ENCODE measurements at places on chromosomes 2 and 18.

DNA sequence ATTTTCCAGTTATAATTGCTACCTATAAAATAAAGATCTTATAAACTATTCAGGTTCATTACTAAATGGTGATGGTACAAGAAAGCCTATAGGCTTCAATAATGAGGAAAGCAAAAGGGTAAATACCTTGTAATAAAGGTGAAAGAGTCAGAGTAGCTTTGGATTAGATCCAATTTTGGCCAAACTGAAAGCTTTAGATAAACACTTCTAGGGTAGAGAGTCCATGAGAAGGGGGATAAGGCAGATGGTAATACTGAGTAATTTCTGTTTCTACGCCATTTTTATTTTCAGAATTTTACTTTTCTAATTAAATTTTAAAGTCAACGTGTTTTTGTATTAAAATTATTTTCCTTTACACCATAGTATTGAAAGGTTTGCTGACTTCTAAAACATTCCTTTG, 9.4 kb downstream of the CASP8 start:
- no peak for DNase-seq

DNA sequence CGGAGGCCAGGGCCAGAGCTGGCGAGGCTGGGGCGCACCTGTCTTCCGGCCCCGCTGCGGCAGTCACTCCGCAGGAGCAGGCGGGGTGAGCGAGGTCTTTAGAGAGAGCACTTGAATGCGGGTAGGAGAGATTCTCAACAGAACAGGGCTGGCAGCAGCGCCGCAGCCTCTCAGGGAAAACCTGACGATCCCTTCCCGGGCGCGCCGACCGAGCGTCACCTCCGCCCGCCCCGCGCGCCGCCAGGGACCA, 526 bp downstream of the PRKRA start:
- peak; percentile 76 for DNase-seq

DNA sequence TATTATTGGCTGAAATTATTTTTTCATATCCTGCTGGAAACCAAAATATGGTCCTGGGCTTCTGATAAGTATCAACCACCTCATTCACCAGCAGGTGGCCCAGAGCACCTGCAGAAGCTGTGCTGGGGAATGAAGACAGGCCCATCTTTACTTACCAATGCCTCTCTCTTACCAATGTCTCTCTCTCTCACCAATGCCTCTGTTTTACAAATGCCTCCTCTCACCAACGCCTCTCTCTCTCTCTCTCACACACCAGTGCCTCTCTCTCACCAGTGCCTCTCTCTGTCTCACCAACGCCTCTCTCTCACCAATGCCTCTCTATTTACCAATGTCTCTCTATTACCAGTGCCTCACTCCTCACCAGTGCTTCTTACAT, 2.3 kb upstream of the MAL start:
- no peak for DNase-seq

GRCh38 chr2:141021611-141022010, 1109.2 kb downstream of the LRP1B start:
- no peak for DNase-seq

DNA sequence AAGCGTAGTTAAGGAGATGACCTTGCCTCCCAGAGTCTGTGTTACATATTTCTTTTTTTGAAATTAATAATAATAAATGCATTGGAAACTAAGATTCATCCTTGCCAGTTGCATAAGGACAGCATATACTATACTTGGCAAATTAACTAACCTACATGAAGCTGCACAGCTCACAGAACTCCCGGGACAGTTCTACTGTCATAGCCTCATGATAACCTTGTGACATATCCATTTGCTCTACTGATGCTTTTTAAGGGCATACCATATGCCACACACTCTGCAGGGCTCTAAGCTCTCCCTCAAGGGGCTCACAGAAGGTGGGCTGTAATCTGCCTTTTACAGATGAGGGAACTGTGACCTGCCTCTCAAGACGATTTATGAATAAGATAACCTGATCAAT, 3.8 kb downstream of the ITGB1BP1 start:
- no peak for DNase-seq

GRCh38 chr2:117997872-117998454, 15.9 kb downstream of the CCDC93 start:
- no peak for DNase-seq

DNA sequence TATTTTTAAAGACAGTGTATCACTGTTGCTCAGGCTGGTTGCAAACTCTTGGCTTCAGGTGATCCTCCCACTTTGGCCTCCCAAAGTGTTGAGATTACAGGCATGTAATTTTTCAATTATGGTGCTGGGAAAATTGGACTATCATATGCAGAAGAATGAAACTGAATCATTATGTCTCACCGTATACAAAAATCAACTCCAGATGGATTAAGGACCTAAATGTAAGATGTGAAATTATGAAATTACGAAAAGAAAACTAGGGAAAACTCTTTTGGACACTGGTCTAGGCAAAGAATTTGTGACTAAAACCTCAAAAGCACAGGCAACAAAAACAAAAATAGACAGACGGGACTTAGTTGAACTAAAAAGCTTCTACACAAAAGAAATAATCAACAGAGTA, 31.2 kb downstream of the MAP3K2 start:
- DNase-seq = no peak

GRCh38 chr2:16948053-16948452, 282.4 kb upstream of the CYRIA start:
- no peak for DNase-seq

DNA sequence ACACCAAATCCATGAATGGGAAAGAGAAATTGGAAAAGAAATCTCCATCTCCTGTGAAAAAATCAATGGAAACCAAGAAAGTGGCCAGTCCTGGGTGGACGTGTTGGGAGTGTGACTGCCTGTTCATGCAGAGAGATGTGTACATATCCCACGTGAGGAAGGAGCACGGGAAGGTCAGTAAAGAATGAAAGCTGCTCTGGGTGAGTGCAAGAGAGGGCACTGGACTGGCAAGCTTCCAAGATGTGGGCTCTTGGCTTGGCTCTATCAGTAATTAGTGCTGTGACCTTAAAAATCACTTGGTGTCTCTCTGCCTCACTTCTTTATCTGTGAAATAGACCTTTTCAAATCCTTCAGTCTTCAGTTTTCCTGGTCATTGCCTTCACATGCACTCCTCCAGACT, 89.0 kb downstream of the ZNF532 start:
- no peak for DNase-seq

DNA sequence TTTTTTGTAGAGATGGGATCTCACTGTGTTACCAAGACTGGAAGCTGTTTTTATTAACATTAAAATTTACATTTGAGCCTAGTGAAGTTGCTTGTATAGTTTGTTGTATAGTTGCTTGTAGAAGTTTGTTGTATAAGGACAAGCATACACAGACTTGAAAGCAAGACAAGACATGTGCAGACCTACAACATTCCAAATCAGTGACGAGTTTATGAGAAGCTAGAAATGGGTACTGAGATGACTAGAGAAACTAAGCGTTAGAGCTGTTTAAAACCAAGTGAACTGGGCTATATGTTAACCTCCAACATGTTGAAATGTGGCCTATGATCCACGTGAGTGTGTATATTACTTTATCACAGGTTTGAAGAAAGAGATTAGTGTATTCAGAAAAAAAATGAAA, 39.1 kb downstream of the ABCB11 start:
- no peak for DNase-seq

GRCh38 chr18:46035696-46036680, 36.1 kb downstream of the PSTPIP2 start:
- no peak for DNase-seq

GRCh38 chr2:65392609-65393008, 39.8 kb downstream of the SPRED2 start:
- no peak for DNase-seq

DNA sequence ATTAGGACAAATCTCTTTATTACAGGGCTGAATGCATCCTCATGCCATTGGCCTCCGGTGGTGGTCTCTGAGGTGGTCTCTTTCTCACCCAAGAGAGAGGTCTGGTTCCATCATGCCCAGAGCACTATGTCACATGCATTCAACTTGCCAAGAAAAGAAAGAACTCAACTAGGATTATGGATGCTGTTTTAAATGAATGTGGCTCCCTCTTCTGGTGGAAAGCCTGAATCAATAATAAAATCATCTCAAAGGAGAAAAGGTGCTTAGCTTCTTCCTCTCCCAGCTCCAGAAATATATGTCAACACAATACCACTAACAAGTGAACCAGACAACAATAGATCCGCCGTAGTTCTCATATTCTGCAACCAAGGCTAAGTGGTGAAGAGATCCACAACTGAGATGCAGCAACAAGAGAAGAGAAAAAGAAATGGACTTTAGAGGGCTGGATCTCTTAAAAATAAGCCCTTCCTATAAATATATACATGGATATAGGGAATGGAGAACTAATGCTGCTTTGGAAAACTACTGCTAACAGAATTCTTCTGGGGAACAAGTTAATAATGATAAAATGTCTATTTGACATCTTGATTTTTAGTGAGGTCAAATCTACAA, 396.8 kb downstream of the NCKAP5 start:
- no peak for DNase-seq

- DNase-seq = no peak
Observed at GRCh38 chr18:57004366-57005121, 142.3 kb upstream of the BOD1L2 start.

DNA sequence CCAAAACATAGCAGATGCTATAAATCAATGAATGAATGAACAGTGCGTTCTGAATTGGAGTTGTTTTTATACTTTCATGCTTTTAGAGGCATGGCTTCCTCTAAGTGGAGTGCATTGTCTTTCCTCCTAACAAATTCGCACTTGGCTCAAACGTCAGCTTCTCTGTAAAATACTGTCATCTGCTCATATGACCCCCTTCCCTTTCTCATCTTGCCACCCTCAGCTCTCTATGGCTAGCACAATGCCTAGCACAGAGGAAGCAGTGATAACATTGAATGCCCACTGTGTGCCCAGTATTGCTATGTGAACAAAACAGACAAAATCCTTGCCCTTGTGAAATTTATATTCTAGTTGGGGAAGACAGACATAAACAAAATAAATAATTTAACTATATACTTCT, 258.8 kb downstream of the MREG start:
- DNase-seq = no peak

GRCh38 chr2:174846941-174847938, 83.0 kb upstream of the CHRNA1 start:
- no peak for DNase-seq

DNA sequence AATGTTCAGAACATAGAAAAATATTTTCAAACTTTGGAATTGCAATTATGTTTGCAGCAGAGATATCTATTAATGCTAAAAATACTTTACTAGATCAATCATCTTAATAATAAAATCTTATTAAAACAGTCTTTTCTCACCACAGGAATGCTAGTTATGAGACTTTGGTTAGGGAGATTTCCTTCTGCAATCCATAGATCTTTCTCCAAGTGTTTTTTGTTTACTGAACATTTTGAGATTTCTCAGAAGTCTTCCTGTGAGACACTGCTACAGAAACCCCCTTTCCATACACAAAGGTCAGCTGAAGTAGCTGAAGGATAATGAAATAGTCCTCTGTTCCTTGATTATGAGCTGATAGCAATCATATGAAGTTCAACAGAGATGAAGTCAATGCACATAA, 59.4 kb upstream of the RAPH1 start:
- DNase-seq = no peak

DNA sequence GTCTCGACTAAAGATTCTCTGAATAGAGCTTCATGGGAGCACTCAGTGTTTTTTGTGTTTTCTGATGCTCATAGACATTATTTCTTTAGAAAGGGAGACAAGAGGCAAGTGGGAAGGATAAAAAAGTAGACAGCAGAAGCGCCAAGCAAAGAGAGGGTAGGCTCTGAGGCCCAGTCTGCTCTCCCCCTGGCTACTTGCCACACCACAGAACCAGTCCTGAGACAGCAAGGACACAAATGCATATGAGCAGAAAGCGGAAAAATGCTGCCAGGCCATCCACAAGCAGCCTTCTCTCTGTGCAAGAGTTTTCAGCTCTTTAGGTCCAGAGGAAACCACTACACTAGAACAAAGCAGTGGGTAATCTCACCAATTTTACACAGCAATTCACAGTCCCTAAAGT, 285.4 kb downstream of the ZNF521 start:
- DNase-seq = no peak

- DNase-seq = peak; percentile 20
Observed at GRCh38 chr2:66305718-66306117, 129.2 kb upstream of the MEIS1 start.

GRCh38 chr2:16093639-16094529, 153.5 kb downstream of the MYCN start:
- no peak for DNase-seq

DNA sequence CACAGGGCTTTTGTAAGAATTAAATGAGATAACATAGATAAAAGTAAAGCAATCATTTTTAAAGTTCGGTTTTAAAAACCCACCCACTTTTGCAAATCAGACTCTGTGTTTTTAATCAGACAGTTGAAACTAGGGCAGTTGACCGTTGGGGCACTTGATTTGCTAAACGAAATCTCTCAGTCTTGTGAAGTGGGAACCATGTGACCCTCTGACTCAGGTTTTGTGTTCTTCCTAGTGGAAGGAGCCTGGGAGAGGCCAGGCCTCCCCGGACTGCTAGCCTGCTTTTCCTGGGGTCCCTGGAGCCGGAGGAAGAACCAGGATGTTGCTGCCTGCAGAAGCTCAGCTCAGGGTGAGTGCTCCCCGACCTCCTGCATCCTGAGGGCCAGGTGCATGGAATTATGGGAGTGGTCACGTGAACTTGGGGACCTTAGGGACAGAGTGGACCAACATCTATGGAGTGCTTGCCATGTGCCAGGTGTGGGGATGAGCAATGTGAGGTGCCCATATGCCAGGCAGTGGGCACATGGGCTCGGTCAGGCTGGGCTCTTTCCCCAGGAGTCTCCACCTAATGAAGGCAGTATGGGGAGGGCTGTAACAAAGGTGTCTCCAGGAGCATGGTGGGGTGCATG, 3.9 kb downstream of the C2orf72 start:
- DNase-seq = no peak
